Left lung (tissue), 14 donors: ENCODE measurements at places on chromosomes 2 and 18. TPM values are rescaled to one million over a fixed set of nuclear protein-coding genes. Genes with fewer than 3 reads are reported as not detected.

Gene ELP2
- polyA plus RNA-seq: 120 TPM

Gene CFAP221
- 10.6 TPM for polyA plus RNA-seq

Gene ELOA2
- polyA plus RNA-seq: not detected

Gene FAM237A
- polyA plus RNA-seq: not detected

Gene SCN3A
- polyA plus RNA-seq: 1.6 TPM

Gene FAM117B
- 21.5 TPM for polyA plus RNA-seq

Gene MYO7B
- 1.2 TPM for polyA plus RNA-seq

Gene SPR
- 5.2 TPM for polyA plus RNA-seq

Gene LOXHD1
- 1.1 TPM for polyA plus RNA-seq

Gene B3GNT7
- polyA plus RNA-seq: 4.4 TPM

Gene TAF4B
- 4.1 TPM for polyA plus RNA-seq

Gene COL4A3
- polyA plus RNA-seq: 10.6 TPM

Gene MOCOS
- polyA plus RNA-seq: 1.3 TPM

Gene MORN2
- polyA plus RNA-seq: 36.6 TPM

Gene GPR155
- polyA plus RNA-seq: 4.2 TPM

Gene UGT1A8
- polyA plus RNA-seq: not detected

Gene CDH2
- 6.9 TPM for polyA plus RNA-seq

Gene LAMA1
- 13.5 TPM for polyA plus RNA-seq

Gene HAT1
- polyA plus RNA-seq: 66.5 TPM
